Fibroblast of skin of left quadriceps (primary cell): ENCODE measurements at places on chromosomes 12 and 14.

- DNase-seq: no peak
These were observed 15.9 kb downstream of the DENND5B start for GRCh38 chr12:31574803-31575575.

GRCh38 chr12:29333178-29333577 is 47.8 kb downstream of the ERGIC2 start:
- no peak for DNase-seq

DNA sequence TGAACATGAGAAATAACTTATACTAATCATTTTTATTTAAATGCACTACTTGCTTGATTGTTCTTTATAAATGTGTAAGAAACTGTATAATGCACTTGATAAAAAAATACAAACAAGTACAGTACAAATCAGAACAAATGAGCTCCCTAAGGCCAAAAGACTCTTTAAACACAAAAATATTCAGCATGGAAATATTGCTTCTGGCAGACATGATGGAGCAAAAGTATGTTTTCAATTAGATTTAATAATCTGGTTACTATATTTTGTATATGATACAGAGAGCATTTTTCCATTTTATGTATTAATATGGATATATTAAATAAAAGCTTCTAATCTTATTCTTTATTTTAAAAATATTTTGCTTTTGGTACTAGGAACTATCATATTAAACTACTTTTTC is 800.2 kb upstream of the LRFN5 start:
- DNase-seq: no peak

DNA sequence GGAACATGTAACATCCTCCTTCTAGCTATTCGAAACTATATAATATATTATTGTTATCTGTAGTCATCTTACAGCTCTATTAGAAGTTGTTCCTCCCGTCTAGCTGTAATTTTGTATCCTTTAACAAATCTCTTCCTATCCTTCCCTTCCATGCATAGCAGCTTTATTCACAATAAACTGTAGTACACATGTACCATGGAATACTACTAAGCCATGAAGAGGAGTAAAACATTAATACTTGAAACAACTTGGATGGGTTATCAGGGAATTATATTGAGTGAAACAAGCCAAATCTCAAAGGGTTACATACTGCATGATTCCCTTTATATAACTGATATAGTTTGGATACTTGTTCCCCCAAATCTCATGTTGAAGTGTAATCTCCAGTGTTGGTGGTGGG is 33.9 kb upstream of the STK38L start:
- no peak for DNase-seq

- no peak for DNase-seq
These were observed 16.8 kb downstream of the ERO1A start for GRCh38 chr14:52678591-52678990.

GRCh38 chr14:32697704-32698103 is 241.0 kb upstream of the NPAS3 start:
- peak; percentile 47 for DNase-seq

DNA sequence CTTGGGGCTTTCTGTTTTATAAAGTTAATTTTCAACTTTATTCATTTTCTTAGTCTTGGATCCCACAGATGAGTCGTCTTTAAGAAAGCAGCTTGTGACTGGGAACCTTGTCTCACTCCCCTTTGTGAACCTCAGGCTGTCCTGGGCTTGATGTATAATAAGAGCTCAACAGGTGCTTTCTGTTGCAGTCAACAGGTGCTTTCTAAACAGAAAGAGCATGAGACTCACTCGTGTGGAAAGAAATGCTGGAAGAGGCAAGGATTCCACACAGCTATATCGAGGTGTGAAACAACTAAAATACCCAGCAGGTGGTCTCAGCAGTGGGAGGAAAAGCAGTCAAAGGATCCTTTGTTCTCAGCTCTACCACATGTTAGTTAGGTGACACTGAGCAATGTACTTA is 398.9 kb downstream of the EGLN3 start:
- DNase-seq: no peak
